Upper lobe of right lung (tissue), 1 donor: ENCODE measurements at places on chromosomes 7 and 10. TPM values are rescaled to one million over a fixed set of nuclear protein-coding genes. Genes with fewer than 3 reads are reported as not detected.
A peak's percentile ranks its signal among the peaks of the same experiment; 100 is the strongest.

DNA sequence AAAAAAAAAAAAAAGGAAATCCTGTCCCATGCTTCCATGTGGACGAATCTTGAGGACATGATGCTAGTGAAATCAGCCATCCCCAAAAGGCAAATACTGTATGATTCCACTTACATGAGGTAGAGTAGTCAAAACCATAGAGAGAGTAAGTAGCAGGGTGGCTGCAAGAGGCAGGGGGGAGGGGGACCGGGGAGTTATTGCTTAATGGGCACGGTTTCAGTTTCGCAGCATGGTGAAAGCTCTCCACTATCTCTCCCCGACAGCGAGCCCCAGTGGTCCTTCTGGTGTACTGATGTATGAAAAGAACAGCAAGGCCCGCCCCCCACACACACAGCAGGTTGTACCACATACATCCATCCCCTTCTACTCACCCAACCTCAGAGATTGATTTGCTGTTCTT, 32.8 kb downstream of the NOD1 start:
- DNase-seq, result peak; percentile 89

DNA sequence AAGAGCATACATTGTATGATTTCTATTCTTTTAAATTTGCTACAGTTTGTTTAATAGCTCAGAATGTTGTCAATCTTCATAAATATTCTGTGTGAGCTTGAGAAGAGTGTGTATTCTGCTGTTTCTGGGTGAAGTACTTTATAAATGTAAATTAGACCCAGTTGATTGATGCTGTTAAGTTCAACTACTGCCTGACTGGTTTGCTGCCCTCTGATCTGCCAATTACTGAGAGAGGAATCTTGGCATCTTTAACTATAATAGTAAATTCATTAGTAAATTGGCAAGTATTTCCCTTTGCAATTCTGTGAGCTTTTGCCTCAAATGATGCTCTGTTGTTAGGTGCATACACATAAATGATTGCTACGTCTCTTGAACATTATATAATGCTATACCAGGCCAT, 255.1 kb upstream of the PLXDC2 start:
- no peak for DNase-seq

Gene PCLO
- total RNA-seq, result 5.3 TPM

DNA sequence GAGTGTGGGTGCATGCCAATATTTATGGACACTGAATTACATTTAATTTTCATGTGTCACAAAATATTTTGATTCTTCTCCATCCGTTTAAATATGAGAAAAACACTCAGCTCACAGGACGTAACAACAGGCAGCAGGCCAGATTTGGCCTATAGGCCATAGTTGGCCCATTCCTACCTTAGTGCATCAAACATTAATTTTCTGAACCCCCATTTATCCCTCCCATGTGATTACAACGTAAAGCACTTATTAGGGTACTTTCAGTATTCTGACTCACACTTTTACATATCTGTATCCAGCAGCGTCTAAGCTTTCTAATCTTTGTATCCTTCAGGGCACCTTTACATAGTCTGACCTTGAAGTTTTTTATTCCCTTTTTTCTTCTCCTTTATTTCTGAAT, 4.0 kb downstream of the IDI1 start:
- DNase-seq, result no peak

Gene CDH23
- total RNA-seq, result 10.9 TPM

- DNase-seq, result no peak
Observed at GRCh38 chr7:18770822-18771221, 275.3 kb downstream of the HDAC9 start.

DNA sequence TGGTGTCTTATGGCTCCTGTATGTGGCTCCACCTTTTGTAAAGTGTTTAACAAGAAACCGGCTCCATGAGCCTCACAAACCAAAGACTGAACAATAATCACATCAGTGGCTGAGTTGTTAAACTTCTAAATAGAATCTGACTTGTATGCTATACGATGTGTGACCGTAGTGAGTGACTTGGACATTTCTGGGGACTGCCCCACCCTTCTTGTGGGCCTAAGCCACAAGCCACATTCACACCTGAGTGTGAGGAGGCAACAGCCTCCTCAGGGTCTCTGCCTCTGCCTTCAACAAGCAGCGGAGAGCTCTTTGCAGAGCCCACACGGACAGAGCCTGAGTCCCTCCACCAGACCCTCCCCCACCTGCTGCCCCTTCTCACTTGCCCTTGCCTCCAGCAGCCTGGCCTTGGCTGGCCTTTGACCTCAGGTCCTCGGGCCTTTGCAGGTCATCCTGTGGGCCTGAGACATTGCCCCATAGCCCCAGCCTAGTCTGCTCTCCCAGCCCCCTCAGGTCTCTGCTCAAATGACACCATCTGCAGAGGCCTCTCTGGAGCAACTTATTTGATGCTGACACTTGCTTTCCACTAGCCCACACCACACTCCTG, 156.8 kb upstream of the TNS3 start:
- DNase-seq, result no peak

GRCh38 chr7:55177068-55177530, 158.3 kb downstream of the EGFR start:
- peak; percentile 43 for DNase-seq

Gene ENTPD1
- 64.6 TPM for total RNA-seq

DNA sequence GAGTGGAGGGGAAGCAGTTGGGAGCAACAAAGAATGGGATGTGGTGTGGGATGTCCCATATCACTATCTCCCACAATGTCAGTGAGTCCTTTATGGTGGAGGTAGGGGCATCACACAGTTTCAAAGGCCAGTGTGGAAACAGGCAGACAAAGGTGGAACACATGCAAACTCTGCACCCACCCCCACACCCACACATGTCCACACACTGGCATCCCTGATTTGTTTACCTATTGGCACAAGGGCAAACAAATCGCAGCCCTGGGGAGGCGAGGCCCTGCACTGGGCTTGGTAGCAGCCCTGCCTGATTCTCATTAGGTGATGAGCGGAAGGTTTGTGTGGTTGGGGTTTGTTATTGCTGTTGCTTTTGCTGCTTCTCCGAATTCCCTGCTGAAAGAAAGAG, 243.3 kb downstream of the GRID1 start:
- no peak for DNase-seq

Gene VPS50
- 30.2 TPM for total RNA-seq

GRCh38 chr10:47060993-47061500, 149.8 kb downstream of the PTPN20 start:
- no peak for DNase-seq

Gene SP4
- total RNA-seq, result 8.2 TPM

GRCh38 chr7:140898786-140899536, 25.8 kb downstream of the BRAF start:
- DNase-seq, result no peak

Gene PLCE1
- total RNA-seq, result 14.3 TPM

DNA sequence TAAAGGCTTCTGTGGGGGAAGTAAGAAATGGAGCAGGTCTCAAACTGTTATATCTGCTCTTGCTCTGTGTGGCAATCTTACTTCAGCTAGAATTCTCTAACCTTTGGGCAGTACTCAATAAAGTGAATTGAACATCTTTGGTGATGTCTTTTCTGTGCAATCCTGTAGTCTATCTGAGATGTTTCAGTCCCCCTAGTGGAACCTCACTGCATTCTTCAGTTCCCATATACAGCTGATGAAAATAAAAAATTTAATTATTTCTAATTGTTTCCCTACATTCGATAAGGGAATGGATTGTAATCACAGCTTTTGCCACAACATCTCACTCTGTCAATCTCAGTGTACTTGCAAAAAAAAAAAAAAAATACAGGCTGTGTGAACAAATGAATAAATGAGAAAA, 522.6 kb downstream of the DNAJB9 start:
- DNase-seq, result no peak

DNA sequence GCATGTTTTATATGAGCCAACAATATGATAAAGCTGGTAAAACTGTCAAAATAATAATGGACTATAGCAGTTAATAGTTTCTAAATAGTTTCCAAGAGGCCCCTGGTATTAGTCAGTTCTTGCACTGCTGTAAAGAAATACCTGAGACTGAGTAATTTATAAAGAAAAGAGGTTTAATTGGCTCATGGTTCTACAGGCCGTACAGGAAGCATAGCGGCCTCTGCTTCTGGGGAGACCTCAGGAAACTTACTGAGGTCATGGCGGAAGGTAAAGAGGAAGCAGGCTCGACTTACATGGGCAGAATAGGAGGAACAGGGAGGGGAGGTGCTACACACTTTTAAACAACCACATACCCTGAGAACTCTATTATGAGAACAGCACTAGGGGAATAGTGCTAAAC, 104.6 kb downstream of the PPP1R9A start:
- no peak for DNase-seq

DNA sequence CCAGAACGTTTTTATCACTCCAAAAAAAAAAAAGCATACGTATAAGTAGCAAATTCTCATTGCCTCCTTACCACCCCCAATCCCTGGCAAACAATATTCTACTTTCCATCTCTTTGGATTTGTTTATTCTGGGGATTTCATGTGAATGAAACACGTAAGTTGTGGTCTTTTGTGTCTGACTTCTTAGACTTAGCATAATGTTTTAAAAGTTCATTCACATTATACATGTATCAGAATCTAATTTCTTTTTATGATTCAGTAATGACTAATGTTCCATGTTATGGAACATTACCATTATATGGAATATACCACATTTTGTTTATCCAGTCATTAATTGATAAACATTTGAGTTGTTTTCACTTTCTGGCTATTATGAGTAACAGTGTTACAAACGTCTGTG, 12.5 kb upstream of the KLHL7 start:
- DNase-seq, result no peak

DNA sequence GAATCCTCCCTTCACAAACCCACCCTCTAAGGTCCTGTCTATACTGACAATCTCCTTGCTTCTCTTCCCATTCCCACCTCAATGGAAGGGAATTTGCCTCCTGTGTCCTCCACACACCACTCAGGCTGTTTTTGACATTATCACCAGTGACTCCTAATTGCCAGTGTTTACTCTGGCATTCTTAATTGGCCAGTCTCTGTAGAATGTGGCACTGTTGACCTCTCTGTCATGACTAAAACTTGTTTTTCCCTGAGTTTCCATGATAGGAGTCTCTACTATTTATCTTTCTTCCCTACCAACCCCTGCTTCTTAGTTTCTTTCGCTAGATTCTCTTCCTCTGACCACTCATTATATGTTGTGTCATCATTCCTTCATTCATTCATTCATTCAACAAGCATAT, 12.1 kb downstream of the SLC16A12 start:
- no peak for DNase-seq

DNA sequence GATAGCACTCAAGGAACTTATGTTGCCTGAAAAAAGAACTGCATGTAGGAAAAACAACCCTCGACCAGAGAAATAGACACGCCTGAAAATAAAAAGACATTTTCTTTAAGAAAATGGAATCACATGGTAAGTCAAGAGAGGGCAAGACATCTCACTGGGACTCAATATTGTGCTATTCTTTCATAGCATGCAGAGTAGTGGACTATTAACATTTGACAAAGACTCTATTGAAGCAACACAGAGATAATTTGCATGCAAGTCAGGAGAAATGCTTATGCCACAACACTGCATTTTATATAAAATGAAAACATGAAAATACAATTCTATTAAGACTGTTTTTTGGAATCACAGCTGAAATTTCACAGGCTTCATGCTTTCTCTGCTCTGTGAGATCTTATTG, 77.9 kb upstream of the RHOBTB1 start:
- DNase-seq, result no peak

- no peak for DNase-seq
Observed at GRCh38 chr10:27713941-27714340, 31.7 kb downstream of the MKX start.

GRCh38 chr7:135199439-135199838, 11.9 kb downstream of the WDR91 start:
- DNase-seq, result no peak

Gene ST8SIA6
- total RNA-seq, result 13.9 TPM

- no peak for DNase-seq
Observed at GRCh38 chr10:97512993-97513392, 14.3 kb downstream of the UBTD1 start.

DNA sequence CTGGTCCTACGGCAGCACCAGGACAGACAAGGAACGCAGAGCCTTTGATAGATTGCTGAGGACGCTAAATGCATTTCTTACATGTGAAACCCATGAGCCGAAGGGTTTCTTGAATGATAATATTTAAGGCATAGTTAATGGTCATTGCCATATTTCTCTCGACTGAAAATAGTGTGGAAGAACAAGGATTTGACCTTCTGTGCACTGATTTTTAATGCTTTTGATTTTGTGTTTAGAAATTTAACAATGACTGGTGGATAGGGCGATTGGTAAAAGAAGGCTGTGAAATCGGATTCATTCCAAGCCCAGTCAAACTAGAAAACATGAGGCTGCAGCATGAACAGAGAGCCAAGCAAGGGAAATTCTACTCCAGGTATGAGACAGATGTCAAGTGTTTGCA, 150.8 kb downstream of the NSUN6 start:
- no peak for DNase-seq

Gene HOXA10
- 0.38 TPM for total RNA-seq

Gene OR2A7
- 13.9 TPM for total RNA-seq

- no peak for DNase-seq
Observed at GRCh38 chr10:126187399-126187798, 200.9 kb downstream of the ADAM12 start.
